ENCODE measurements at places on chromosomes 6 and 20.

- DNase-seq, result no peak
These were observed 117.0 kb upstream of the PRL start for GRCh38 chr6:22413681-22414311.

GRCh38 chr6:16967470-16967817, 134.4 kb upstream of the STMND1 start:
- no peak for DNase-seq

- peak; percentile 17 for DNase-seq
These were observed 801 bp downstream of the FBXL4 start for GRCh38 chr6:98946879-98947410.

GRCh38 chr20:10537850-10538480, 102.9 kb downstream of the SLX4IP start:
- DNase-seq, result no peak

- DNase-seq, result no peak
These were observed 7.6 kb downstream of the RIPOR2 start for GRCh38 chr6:24927985-24928745.

GRCh38 chr6:32785781-32786533, 22.6 kb upstream of the HLA-DQB2 start:
- no peak for DNase-seq
